ENCODE measurements at places on chromosomes 3 and 15.

DNA sequence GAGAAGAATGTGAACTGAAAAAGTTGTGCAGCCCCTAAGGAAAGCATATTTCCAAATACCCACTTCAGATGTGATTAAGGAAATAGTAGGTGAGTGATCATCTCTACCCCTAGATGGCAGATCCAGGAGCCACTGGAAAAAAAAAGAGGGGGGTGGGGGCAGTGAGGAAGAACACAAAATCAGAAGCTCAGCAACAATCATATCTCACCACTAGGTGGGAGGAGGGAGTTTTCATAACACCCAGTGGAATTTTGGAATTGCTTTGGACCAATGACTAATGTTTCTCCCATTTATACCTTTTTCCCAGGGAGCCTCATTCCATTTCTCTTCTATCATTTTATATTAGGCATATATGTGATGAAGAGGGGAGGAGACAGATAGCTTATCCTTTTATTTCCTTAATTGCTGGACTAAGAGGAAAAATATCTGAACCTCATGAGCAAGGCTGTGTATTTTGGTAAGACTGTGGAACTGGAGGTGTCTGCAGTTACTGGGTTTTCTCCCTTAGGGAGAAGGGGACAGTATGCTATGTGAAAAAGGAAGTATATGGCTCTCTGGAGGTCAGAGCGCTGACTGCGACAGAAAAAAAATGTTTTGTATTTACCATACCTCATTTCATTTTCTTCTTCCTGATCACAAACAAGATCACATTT, 363.4 kb downstream of the GAP43 start:
- DNase-seq, result no peak

DNA sequence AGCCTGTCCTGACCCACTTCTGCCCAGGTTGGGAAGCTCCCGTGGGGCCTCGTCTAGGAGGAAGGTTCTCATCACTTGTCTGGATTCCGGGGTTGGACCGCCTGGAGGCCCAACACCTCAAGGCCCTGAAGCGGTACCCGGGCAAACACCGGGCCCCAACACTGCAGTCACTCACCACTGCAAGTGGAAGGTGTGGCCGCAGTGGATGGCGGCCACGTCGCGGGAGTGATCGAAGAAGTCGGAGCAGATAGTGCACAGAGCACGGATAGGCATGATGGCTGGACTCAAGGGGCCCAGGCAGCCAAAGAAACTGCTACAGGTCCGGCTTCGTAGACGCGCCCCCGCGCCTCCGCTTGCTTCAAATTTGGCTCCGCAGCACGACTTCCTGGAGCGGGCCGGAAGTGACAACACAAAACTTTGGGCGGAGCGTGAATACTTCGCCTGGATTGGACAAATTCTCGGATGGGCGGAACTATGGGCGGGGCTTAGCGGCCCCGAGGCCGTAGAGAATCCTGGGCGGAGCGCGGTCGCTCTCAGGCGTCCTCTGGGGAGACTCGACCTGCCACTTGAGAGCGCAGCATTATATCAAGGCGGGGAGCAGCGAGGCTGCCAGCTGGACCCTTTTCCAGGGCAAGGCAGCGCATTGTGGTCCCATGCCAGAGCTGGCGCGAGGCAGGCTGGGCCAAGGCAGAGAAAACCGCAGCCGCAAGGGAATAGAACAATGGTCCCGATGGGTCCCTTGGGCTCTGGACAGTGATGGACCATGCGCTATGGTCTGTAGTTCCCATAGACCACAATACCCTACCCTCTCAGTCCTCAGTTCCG, at the start of gene TRAIP:
TRAIP (minus strand) TSS at position 384 of the 825 bp plus-strand sequence; CDS start at position 273, 111 bp downstream.
- peak; percentile 96 for DNase-seq

- no peak for DNase-seq
These were observed 336.3 kb upstream of the ADAMTS9 start for GRCh38 chr3:65024148-65024547.

DNA sequence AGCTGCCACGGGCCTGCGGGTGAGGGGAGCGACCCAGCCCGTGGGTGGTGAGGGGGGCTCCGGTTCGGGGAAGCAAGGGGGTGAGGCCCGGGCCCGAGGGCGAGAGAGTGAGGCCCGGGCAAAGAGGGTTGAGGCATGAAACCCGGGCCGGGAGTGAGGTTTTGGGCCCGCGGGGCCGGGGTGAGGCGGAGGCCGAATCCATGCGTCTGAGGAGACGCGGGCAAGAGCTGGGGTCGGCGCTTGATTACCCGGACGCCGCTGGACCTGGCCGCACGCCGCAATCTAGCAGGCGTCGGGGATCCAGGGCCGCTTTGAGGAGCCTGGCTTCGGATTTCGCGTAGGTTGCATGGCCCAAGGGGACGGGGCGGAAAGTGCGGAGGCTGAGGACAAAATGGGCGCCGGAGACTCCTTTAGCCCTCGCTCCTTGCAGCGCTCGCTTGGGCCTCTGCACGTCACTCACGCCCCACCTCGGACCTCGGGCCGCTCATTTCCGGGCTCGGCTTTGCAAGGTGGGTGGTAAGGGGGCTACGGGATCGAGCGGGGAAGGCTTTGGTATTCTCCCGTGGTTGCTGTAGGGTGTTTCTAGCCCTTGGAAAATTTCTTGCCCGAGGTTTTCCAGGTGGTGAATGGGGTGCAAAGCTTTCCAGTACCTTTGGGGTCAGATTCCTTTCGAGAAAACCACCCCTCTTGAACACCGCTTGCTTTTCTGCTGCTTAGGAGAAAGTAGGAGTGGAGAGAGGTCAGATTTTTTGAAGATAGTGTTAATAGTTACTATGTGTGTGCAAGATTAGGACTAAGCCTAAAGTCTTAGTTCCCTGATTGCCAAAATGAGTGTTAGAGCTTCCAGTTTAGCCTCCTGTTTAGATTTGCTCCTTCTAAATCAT, 827 bp downstream of the SLC25A36 start:
- peak; percentile 82 for DNase-seq

DNA sequence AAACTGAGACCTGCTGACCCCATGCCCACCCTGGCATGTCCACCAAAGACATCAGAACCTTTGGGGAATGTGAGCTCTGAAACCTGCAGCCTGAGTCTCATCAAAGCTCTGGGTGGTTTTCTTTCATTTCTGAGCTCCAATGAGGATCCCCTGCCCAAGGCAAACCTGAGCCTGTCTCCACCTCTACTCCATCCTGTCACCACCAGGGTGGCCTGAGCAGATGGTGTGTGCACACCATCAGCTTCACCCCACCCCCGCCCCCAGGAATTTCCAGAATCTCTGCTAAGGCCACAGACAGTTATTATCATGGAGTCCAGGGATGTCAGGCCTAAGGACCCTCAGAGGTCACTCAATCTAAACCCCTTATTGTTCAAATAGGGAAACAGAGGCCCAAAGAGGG, 1.3 kb downstream of the XIRP1 start:
- no peak for DNase-seq
